Right lobe of liver (tissue), 6 donors: ENCODE measurements at places on chromosomes 16 and 17.

DNA sequence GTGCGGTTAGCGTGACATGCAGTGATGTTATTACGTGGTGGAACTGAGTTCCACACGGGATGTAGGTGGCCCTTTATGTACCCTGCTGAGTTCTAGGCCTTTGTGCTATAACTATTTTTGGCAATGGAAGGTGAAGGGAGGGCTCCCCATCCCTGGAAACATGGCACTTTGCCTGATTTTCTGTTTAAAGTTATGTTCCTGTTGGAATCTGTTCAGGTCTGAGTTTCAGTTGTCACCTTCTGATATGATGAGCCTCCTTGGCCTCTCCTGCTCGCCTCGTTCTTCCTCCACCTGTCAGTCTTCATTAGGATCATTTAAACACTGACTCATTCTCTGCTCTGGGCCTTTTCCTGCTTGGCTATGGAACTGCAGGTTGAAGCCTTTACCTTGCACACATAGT lies 200.6 kb downstream of the FTO start:
- DNase-seq, result no peak

- no peak for DNase-seq
Observed at GRCh38 chr17:73641826-73642600, 2.2 kb downstream of the SDK2 start.

GRCh38 chr17:81511554-81511803 lies 1.1 kb downstream of the ACTG1 start:
- no peak for DNase-seq

DNA sequence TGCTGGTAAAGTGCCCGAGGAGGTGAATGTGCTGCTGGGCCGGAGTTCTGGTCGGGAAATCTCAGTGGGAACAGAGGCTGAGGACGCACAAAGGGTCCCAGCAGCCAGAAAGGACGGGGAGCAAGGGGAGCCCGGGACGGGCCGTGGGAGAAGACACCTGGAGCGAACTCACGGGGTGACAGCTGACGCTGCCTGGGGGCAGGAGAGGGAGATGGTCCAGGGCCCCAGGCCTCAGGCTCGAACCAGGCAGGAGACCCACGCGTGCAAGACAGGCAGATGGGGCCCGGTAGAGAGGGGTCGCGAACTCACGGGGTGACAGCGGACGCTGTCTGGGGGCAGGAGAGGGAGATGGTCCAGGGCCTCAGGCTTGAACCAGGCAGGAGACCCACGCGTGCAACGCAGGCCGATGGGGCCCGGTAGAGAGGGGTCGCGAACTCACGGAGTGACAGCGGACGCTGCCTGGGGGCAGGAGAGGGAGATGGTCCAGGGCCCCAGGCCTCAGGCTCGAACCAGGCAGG lies 72.9 kb downstream of the METRNL start:
- no peak for DNase-seq

GRCh38 chr16:9138731-9139501 lies 47.5 kb downstream of the HAPSTR1 start:
- peak; percentile 67 for DNase-seq

DNA sequence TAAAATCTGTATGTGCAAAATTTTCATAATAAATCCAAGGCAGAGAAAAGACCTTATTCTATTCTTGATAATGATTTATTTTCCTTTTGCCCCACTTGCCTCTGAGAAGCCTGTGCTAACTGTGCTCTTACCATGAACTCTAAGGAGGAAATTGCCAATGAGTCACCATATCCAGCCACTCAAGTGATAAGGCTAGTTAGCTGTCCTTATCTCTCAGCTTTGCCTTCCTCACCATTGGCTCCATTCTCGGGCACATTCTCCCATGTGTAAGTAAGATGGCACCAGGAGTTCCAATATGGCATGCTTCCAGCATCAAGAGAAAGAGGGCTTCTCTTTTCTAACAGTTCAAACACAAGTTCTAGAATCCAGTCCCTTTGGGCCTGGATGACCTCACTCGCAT lies 142.4 kb downstream of the TOX3 start:
- no peak for DNase-seq

GRCh38 chr17:35843698-35844097 lies 25.0 kb downstream of the HEATR9 start:
- no peak for DNase-seq

GRCh38 chr16:985646-986400 lies 4.3 kb downstream of the SOX8 start:
- DNase-seq, result no peak

- no peak for DNase-seq
Observed at GRCh38 chr16:29767062-29767461, 11.0 kb upstream of the ZG16 start.

- no peak for DNase-seq
Observed at GRCh38 chr16:24850289-24850938, 4.7 kb downstream of the SLC5A11 start.

DNA sequence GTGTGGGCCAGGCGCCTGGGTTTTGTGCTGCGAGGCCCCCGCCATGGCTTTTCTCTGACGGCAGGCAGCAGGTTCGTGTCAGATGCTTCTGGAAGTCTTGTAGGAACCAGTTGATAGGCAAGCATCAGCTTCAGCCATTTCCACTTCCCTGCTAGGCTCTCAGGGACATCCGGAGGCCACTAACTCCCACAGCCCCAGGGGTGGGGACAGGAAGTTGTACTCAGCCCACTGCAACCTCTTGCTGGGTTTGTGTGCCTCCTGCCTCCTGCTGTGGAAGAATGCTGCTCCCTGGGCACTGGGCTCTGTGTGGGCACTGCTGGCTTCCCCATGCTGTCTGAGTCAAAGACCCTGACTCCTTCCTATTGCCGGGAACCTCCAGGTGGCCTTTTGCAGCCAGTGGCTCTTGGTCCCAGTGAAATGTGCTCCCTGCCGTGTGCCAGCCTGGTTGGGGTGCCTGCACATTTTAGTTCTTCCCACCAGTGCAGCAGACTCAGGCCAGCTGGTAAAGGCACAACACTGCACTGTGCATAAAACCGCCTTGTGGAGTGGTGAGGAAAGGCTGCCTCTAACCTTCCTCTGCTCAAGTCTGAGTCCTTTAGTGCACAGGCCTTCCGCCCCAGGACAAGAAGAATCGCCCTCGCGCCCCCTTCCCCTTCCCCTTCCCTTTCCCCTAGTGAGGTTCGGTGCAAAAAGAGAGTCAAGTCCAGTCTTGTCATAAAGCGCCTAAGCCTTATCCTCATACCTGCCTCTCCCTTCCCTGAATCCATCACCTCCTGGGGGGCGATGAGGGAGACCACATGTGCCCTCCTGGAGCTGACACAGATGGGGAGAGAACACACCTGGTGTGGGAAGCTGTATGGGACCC lies 16.6 kb downstream of the LDHD start:
- DNase-seq, result no peak

GRCh38 chr16:85055493-85056210 lies 28.1 kb downstream of the KIAA0513 start:
- peak; percentile 52 for DNase-seq

DNA sequence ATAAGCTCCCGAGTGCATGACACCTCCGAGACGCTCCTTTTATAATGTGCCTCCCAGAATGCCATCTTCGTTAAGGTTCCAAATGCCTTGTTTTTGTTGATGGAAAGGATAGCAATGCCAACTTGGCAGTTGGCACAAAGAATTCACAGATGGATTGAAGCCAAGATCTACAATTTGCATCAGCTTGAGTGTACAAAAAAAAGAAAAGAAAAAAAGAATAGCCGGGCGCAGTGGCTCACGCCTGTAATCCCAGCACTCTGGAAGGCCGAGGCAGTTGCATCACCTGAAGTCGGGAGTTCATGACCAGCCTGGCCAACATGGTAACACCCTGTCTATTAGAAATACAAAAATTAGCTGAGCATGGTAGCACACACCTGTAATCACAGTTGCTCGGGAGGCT lies 7.6 kb downstream of the TBC1D16 start:
- DNase-seq, result peak; percentile 84

DNA sequence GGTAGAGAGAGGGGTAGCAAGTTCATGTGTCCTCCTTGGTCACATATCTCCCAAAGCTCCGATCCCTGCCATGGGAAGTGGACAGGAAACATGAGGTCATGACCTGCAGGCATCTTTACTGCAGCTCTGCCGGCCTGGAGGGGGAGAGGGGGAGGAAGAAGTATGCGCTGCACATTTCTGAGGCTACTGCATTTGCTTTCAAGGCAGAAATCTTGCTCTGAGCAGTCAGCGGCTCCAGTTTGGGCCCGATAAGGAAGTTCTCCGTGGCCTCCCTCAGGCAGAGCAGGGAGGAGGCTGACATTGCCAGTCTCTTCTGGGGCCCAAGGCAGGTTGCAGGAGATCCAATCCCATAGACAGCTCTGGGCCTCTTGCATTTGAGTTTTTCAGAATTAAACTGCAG lies 1.5 kb upstream of the NHERF1 start:
- DNase-seq, result no peak

GRCh38 chr17:42979511-42980273 lies at the start of gene PTGES3L:
Gene PTGES3L, minus strand, starts transcription at chr17:42980080. Its CDS starts 27 bp downstream, at chr17:42980053.
- DNase-seq, result no peak

DNA sequence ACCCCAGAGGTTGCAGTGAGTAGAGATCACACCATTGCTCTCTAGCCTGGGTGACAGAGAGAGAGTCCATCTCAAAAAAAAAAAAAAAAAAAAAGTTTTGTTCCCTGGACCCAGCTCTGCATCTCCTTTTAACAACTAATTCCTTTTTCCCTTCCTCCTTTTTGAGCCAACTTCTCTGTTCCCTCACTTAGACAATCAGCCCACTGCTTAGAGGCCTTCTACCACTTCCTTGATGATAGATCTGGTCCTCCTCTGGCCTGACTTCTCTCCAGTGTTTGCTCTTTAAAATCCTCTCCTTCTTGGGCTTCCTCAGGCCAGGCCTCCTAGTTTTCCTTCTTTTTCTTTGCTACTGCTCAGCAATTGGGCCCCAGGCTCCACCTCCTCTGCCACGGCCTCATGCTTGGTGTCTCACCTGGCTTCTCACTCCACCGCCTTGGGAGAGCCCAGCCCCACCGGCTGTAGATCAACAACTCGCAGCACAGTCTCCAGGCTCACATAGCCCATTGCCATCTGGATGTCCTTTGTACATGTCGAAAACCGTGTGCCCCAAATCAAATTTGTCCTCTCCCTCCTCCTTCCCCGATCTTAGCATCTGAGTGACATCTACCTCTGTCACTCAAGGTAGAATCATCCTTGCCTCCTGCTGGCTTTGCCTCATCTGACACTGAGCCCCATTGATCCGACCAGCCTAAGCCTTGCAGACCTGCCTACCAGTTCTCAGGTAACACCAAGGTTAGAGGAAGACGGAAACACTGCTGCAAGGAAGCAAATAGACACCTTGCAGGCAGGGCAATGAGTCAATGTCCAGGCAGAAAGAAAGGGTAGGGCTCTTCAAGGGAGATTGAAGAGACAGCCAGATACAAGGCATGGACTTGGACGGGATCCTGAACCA lies 17.4 kb downstream of the ARHGAP27 start:
- peak; percentile 52 for DNase-seq
